Naive thymus-derived CD8-positive, alpha-beta T cell (primary cell): ENCODE measurements at places on chromosomes 3 and 15.

GRCh38 chr3:125080077-125080476 lies 24.3 kb upstream of the HEG1 start:
- DNase-seq = no peak

- no peak for DNase-seq
Measured at GRCh38 chr3:194395212-194395611, 3.9 kb downstream of the GP5 start.

- DNase-seq = no peak
Measured at GRCh38 chr3:129745253-129745652, 138.8 kb upstream of the PLXND1 start.

DNA sequence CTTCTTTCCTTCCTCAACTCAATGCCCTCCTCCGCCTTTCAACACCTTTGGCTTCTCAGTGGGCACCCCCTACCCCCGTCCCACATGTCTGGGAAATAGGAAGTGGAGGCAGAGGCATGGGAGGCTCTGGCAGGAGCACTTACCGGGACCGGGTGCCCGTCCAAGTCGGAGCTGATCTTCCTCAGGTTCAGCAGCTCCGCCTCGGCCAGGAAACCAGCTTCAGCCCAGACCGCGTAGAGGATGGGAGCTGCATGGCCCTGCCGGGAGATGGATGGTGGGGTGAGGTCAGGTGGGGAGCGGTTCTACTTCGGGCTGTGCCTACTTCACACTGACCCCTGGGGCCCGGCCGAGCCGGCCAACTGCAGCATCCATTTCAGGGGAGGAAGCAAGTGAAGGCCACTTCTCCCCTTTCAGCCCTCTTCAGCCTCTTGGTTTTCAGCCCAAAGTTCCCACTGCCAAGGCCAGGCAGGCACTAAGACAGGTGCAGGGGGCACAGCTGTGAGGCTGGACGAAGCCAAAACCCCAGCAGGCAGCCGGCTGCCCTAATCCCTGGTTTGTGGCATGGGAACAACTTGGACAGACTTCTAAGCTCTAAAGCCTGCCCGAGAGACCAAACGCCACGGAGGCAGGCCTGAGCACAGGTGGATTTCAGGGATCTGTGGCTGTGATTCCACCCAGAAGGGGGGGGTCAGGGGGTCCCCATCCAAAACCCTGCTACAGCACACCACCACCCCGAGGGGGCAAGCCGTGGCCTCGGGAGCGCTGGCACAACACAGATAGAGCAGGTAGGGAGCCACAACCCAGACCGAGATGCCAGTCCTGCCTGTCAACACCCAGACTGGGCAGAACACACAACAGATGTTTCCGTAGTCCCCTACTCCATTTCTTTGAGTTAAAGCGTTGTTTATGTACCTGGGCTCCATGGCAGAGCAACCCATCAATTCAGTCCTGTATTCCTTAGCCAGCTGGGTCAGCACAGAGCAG lies 14.5 kb downstream of the TKT start:
- DNase-seq = no peak

DNA sequence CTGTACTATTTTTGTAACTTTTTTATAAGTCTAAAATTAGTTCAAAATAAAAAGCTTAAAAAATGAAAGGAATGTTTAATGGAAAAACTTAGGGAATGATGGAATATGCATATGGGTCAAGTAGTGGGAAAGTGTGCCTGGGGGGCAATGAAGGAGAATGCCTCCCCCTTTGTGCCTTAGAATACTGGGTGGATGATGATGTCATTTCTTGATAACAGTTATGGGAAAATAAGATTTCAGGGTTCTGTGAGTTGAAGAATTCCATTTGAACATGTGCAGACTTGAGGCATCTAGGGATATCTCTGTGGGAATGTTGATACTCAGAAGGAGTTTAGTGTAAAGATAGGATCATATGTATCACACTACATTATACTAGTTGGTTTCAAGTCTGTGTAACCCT lies 13.8 kb downstream of the WDR93 start:
- DNase-seq = no peak

GRCh38 chr3:64363842-64364241 lies 138.6 kb upstream of the PRICKLE2 start:
- DNase-seq = no peak

- DNase-seq = no peak
Measured at GRCh38 chr3:184659797-184660301, 52.0 kb downstream of the MAGEF1 start.

DNA sequence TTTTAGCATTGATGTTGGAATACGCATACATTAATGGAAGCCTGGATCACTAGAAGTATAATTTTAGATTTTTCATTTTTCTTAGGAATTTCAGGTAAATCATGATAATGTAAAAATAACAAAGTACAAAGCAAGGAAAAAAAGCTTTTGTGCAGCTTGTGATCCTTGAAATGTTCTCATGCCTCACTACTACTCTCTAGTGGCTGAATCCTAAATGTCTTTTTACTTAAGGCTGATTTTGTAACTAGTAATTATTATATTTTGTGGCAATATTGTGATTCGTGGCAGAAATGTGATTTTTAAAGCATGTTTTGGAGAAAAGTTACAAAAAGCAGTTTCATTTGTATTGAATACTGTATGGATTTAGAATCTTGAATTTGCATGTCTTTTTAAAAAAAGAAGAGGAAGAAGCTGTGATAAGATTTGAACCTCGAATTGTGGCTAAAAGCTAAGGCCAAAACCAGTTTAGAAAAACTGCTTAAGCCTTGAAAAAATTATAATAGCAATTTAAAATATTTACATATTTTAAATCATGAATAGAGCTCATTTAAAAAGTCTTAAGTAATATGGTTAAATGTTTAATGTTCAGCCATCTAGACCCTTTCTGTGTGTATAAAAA lies 39.0 kb downstream of the U2SURP start:
- no peak for DNase-seq

- no peak for DNase-seq
Measured at GRCh38 chr3:156227704-156228103, 107.3 kb downstream of the KCNAB1 start.

DNA sequence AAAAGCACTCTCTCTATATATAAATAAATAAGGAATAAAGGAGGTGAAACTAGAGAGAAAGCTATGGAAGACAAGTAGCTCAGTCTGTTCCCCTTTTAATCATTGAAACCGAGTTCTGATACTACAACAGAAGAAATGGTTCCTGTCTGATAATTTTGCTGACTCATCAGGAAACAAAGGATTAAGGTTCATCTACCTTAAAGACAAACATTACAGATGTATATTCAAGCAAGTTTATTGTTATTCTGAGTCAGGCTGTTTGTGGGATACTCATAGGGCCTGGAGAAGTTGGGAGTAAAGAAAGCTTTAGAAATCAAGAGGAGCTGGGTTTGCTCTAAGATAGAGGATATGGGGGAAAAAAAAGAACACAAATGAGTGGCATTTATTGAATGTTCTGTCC lies 566.0 kb downstream of the ROBO2 start:
- no peak for DNase-seq

DNA sequence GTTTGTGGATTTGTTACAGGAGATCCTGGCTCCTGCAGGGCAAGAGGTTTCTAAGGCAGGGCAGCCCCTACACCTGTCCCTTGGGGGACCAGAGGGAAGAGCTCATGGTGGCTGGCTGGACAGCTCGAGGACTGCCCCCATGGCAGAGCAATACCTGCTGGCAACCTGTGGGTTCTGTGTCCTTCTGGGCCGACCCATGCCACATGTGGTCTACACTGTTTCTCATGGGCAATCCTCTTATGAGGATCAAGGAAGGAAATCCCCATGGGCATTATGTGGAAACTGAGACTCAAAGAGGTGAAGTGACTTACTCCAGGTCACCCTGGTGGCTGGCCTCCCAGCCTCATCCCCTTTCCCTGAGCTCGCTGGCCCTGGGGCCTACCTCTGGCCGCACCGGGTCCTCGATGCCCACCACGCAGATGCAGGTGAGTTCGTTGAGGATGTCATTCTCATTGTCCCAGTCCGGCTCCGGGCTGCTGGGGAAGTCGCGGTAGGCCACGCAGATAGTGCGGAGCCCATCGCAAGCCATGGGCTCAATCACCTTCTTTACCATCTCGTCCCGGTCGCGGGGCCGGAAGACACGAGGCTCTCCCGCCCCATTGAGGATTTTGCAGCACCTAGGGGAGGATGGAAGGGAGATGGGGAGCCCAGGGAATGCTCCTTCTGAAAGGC lies 37.5 kb upstream of the SEC13 start:
- no peak for DNase-seq

DNA sequence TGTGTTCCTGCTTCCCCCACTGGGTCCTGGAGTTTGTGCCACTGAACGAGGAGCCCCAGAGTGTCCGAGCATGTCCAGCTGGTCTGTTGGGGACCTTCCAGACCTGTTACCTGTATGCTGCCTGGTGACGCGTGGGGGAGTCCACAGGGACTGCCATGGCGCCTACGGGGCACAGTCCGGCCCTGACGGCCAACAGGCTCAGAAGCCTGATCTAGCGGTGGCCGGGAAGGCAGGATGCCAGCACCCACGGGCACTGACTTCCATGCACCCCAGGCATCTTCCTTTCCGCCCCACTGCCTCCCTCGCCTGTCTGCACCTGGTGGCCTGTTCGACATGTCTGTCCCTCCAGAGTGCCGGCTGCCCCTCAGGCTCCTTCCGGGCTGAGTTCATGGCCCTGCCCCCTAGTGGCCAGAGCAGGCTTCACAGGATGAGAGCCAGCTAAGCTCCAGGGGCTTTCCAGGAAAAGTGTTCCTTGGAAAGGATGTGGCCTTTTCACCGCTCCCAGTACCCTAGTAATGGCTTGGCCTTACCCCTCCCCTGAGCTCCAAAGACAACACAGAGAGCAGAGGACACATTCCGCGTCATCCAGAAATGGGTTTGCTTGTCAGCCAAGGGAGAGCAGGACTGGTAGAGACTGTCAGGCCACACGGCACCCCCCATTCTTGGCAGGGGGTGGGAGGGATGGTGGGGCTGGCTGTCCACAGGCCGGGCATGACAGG lies 35.7 kb downstream of the NGRN start:
- DNase-seq = peak; percentile 38

DNA sequence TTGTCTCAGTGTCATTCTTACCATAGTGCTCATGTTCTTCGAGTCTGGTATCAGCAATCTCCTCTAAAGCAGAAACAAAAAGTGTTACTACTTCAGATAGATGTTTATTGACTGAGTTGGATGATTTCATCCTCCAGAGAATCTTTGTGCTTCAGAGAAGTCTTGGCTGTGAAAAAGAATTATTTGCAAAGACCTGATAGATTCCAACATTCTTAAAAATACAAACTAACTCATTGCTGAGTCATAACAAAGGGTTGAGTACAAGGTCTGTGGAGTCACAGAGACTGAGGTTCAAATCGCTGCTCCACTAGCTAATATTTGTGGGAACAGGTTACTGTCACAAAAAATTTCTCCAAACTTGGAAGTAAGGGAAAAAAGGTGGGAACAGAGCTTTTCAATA lies 9.0 kb upstream of the STRIT1 start:
- DNase-seq = no peak

GRCh38 chr3:68972358-68972979 lies 40.1 kb upstream of the TAFA4 start:
- peak; percentile 8 for DNase-seq

DNA sequence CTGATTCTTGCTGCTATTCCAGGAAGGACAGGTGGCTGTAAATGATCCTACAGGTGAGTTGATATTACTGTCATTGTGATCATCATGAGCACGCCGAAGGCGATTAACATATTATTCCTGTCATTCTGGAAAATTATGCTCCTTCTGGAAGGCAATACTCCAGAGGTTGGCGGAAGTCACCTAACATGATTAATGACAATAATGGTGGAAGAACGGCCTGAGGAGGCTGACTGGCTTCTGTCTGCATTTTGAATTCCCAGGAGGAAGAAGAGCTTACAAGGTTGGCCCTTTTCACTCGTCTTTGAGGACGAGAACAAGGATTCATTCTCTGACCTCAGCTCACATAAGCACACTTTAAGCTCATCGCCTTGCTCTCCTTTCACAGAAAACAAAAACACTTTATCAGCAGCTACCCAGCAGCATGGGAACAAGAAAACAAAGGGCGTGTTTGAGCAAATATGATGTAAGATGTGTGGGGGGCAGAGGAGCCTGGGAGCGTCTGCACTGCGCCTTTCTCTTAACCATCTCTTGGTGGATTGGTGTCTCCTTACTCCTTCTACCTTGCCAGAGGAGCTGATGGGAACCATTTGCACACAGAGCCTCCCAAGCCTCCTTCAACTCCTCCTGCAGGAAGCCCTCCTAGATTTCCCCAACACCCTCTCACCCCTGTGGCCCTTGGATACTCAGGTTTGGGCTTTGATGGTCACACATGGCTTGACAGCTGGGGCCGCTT lies 23.0 kb downstream of the ACSBG1 start:
- DNase-seq = no peak

DNA sequence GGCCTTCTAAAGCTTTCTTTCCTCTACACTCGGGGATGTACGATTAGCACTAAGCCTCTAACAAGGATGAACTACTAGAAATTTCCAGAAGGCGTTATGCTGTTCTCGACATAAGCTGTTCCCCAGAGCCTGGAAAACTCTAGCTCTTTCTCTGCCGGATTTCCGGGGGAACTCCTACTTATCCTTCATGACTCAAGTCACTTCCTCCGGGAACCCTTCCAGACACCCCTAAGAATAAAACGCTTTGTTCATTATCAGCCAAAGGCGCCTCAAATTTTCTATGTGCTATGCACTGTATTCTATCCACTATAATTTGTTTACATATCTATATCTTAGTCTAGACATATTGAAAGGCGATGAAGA lies 455 bp upstream of the SNAP23 start:
- DNase-seq = no peak

GRCh38 chr3:29898171-29898965 lies 617.5 kb downstream of the RBMS3 start:
- no peak for DNase-seq

DNA sequence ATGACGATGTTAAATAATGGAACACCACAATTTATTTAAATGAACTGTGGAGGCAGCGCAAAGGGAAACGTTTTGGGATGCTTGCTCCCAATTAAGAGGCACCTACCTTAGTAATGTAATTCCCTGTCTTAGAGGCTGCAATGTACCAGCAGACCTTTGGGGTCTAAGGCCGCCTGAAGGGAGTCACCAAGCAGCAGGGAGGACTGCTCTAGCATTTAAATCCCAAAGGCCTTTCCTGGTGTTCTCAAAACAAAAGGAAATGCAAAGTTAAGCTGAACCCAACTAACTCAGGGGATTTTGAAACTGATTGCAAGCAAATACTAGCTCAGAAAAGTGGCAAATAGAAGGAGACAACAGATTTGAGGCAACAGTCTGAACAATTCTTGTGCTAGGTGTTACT lies 510.8 kb downstream of the GABRG3 start:
- no peak for DNase-seq

GRCh38 chr3:95399585-95399984 lies 1336.7 kb downstream of the NSUN3 start:
- DNase-seq = no peak

- no peak for DNase-seq
Measured at GRCh38 chr3:125608419-125608818, 13.1 kb upstream of the OSBPL11 start.

DNA sequence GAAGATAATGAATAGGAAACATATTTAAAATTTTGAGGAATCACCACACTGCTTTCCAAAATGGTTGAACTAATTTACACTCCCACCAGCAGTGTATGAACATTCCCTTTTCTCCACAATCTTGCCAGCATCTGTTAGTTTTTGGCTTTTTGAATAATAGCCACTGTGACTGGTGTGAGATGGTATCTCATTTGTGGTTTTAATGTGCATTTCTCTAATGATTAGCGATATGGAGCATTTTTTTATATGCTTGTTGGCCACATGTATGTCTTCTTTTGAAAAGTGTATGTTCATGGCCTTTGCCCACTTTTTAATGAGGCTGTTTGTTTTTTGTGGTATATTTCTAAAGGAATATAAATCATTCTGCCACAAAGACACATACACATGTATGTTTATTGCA lies 166.3 kb downstream of the NECTIN3 start:
- no peak for DNase-seq
